Mucosa of descending colon (tissue), 3 donors: ENCODE measurements at places on chromosomes 2 and 18. TPM values are rescaled to one million over a fixed set of nuclear protein-coding genes. Genes with fewer than 3 reads are reported as not detected.

DNA sequence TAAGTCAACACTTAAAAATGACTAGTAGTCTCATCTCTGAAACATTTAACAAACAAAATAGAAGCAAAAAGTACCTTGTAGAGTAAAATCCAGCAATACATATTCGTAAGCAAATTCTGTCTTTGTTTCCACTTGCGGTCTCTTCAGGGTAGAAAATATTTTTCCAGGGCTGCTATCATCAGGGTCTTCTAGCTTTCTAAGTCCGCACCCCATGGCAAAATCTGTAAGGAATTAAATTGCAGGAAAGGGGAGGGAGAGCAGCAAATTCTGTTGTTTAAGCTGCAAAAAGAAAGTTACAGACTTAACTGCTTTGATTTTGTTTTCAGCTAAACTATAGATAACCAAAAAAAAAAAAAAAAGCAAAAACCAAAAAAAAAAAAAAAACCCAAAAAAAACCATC is at the start of gene RFTN2:
RFTN2 (minus strand) TSS at position 342 of the 400 bp plus-strand sequence; CDS start at position 213, 129 bp downstream.
- no peak for DNase-seq

- no peak for DNase-seq
Measured at GRCh38 chr2:17461087-17461475, 57.2 kb downstream of the RAD51AP2 start.

DNA sequence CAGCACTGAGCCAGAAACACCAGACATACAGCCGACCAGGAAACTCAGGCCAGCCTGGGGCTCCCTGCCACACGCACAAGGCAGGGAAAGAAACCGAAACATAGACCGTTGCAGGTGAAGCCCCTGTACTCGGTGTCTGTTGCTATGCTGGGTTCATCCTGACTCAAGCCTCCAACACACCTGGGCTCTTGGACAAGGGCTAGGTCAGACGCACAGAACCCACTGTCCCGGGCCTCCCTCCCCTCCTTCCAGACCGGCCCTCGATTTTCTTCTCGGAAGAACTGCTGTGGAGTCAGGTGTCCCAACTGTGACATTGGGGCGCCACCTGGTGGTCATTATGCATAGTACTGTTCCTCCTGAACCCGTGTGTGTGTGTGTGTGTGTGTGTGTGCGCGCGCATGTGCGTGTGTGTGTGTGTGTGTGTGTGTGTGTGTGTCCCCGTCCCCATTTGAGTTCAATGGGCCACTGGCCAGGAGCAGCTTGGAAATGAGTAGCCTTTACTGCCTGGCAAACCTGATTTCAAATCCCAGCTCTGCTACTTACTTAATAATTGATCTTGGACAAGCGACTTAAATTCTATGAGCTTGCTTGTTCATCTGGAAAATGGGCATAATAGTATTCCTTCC is 55.4 kb upstream of the GLI2 start:
- peak; percentile 84 for DNase-seq

DNA sequence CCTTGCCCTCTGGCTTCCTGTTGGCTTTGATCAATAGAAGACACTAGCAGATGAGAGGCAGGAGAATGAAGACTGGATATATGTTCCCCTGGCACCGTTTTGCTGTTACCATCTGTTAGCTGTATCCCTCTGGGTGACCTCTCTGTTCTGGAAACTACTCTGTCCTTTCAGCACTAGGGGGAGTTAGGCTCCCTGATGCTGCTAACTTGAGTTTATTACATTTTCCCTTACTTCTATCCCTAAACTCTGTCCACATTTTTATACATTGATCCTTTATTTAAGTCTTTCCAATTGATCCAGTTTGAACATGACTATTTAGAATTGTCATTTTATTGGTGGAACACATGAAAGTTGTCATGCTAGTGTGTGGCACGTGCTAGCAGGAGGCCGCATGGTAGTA is 1014.3 kb upstream of the CDH2 start:
- DNase-seq: no peak

DNA sequence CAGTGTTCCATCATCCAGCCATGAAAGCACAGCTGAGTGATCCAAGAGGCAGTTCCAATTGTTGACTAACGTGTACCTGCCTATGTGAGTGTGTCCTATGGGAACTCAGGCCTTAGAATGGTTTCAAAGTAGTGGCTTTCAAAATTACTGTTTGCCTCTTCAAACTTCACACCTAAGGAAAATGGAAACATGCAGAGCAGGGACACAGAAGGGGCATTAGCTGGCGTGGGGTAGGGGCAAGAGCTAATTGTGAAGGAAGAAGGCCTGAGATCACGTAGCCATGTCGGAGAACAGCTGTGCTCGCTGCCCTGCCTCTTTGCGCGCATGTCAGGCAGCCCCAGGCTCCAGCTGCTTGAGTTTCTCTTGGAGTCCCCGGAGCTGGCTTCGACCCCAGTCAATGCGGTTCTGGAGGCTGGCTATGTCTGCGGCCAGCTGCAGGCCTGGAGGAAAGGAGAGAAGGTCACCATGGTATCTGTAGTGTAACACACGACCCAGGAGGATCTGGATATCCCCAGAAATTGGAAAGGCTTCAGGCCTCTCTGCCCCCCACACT is 3.8 kb upstream of the IMP4 start:
- DNase-seq: no peak

DNA sequence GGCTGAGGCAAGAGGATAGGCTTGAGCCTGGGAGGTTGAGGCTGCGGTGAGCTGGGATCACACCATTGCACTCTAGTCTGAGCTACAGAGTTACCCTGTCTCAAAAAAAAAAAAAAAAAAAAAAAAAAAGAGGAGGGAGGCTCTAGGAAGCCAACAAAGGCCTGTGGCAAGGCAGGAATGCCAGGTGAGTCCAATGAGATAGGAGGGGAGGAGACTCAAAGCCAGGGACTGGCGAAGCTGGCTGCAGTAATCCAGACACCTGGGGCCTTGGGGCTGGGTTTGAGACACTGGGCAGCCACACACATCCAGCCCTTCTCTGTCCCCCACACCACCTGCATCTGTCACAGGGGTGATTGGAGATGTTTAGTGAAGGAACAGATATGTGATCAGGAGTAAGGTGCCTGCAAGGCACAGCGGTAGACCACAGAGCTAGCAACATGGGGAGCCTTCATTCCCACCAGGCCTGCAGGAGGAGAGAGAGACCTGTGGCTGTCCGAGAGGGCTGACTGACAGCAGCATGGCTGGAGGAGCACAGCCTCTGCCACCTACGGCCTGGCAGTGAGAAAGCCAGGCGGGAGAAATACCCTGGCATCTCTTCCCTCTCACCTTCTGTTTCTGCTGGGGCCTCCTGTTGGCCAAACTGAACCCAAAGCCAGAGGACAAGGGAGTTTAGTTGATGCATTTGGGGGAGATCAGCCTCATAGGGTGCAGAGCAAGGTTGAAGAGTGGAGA is 9.5 kb downstream of the CHPF start:
- peak; percentile 39 for DNase-seq

GRCh38 chr2:88067189-88067588 is 436 bp upstream of the SMYD1 start:
- DNase-seq: no peak

- DNase-seq: no peak
Measured at GRCh38 chr2:6704077-6704476, 161.6 kb downstream of the CMPK2 start.

ABCB11 gene
- total RNA-seq: 1.2 TPM

TWIST2 gene
- total RNA-seq: 13.4 TPM

CCDC178 gene
- not detected for total RNA-seq

DNA sequence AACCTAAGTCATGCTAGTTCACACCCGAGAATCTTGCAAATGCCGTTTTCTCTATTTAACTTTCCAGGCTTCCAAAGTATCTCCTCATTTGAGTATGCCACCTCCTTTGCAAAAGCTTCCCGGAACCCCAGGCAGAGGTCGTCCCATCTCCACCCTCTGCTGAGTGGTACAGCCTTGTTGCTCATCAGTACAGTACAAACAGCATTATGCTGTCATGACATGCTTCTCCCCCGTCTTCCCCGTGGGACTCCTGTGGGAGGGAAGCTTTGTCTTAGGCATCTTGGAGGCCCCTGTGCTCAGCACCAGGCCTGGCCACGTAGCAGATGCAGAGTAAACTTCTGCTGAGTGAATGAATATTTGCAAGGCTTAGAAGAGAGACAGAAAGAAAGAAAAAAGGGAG is 102.7 kb downstream of the CDCA7 start:
- DNase-seq: no peak

- no peak for DNase-seq
Measured at GRCh38 chr2:111019381-111019780, 101.3 kb upstream of the BCL2L11 start.

DNA sequence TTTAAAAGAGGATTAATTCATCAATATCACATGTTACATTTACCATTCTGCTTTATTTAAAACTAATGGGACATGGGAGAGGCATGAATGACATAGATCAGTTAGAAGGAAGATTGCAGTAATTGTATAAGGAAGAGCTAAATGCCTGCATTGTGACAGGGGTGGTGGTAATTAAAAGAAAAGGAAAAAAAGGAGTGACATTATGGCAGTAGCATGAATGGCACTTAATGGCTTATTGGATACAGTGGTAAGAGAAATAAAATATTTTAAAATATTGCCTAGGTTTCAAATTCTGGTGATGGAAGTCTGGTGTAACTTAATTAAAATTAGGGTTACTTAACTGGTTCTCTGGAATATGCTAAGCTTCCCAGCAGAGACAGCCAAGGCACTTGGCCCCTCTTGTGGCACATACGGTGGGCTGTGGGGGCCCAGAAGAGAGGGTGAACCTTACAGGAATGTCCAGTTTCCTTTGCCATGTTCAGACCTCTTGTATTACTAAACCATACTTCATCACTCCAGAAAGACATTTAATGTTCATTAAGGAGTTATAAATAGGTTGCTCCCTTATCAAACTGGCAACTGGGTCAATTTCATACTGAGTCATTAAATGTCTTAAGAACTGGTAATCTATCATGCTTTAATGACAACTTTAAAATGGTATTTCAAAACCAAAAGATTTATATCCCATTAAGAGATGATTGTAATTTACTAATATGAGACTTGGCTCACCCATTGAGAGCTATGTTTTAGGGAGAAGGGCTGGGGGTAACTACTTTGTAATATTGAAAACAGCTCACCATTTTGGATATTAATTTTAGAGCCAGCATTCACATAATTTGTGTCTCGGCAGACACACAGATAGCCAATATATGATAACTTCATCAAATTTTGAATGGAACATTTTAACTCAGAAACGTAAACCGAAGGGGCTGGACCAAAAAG is 798.9 kb upstream of the PIK3C3 start:
- no peak for DNase-seq

FOXD4L1 gene
- total RNA-seq: 0.32 TPM

PLGLB2 gene
- total RNA-seq: 5.0 TPM

STRADB gene
- total RNA-seq: 79.1 TPM

DNA sequence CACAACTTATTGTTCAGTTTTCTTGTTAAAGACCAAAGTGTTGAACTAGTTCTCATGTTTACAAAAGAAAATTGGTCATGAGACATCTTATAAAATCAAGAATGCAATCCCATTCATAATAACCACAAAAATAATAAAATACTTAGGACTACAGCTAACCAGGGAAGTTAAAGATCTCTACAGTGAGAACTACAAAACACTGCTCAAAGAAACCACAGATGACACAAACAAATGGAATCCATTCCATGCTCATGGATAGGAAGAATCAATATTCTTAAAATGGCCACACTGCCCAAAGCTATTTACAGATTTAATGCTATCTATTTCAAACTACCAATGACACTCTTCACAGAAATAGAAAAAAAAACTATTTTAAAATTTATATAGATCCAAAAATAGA is 1354.8 kb upstream of the CDH2 start:
- DNase-seq: no peak

SLC9A4 gene
- 0.17 TPM for total RNA-seq

GRCh38 chr2:166249318-166249717 is 121.5 kb upstream of the SCN1A start:
- DNase-seq: no peak

GRCh38 chr18:25144820-25145219 is 207.1 kb downstream of the ZNF521 start:
- no peak for DNase-seq

DNA sequence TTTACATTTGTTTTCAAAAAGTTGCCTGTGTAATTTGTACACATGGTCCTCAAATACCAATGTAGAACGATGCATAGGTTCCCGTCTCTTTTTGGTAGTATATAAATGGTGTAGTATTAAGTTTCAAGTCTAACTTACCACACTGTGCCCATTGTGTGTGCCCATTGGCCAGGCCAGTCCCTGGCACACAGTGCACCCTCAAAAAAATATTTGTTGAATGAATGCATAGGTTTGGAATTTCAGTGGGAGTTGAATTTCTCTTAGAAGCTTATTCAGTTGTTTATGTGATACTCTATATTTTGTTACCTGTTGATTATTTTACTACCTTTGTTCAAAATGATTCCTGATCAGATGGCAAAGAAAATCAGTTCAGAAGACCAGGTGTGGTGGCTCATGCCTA is 30.1 kb downstream of the IDH1 start:
- no peak for DNase-seq

DNA sequence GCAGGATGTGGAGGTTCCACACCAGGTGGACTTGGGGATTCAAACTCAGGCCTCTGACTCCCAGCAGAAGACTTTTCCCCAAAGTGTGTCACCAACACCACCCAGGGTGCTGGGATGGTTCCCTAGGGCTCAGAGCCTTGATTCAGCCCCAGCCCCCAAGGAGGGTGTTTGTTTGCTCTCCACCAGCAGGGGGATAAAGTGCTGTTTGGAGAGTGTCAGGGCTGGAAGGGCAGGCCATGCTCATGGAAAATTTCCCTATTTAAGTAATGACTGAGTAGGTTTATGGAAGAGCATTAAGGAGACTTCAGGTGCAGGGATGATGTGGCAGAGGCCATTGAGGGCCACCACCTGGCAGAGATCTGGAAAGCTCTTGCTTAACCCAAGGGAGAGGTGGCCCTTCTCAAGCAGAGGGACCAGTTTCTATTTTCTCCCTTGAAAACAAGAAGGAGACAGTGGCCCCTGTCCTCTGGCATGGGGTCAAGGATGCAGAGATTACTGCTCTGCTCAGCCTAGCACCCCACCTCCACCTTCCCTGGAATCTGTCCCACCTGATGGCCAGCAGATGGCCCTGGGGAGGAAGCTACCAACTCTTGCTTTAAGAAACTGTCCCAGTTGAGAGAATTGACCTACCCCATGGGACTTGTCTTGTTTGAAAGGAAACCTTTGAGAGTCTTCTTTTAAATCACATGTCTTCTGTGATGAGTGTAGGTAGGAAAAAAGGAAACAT is 122.1 kb downstream of the ACOXL start:
- no peak for DNase-seq

COL4A4 gene
- total RNA-seq: 1.2 TPM

DNA sequence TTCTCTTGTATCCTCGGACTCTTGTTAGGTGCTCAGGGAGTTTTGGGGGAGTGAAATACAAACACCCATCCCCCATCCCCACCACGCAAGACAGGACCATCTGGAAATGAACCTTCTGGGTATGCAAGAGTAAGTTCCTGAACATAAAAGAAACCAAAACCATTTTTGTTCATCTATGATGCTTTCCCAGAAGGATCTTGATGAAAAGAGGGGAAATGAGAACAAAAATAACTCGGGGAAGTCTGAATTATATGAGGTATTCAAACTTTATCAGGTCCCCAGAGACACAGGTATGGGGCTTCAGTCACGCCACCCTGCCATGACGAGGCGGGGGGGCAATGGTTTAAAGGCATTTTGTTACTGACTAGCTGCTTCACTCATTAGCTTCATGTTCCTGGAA is 68.6 kb upstream of the DNMT3A start:
- no peak for DNase-seq
